IMR-90 (cell line): ENCODE measurements at places on chromosomes 11 and 22.

GRCh38 chr11:121429556-121429955 is 22.6 kb upstream of the SORL1 start:
- no peak for DNase-seq

DNA sequence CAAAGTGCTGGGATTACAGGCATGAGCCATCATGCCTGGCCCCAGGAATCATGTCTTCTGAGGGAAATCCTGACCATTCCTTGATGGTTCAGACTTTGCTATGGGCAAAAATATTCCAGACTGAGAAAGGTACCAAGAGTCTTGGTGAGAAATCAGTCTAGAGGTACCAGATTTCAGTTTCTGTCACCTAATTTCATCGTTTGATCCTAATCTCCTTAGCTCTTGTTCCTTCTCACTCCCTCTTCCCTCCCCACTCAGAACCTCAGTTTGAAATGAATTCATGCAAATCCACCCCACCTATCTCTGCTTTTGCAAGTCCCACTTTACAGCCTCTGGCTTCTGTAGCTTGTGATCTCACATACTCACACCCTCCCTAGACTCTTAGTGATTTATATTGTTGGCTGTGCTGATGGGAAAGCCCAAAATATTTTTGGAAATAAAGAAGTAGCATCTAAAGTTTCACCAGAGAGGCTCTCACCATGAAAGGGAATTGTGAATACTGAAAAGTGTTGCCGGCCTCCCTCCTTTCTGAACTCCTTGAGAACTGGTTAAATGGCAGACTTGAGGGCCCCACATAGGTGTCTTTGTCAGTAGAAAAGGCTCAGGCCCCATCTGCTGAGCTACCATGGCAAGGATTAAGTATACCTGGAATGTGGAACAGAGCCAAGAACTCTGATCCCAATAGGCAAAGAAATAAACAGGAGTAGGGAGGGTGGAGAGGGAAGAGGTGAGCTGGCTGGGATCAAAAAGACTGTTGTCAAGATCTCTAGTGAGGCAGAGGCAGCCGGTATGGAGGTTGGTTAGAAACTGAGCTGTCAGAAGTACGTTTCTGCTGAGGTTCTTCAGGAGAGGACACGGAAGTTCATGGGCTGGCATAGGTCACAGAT is 190.5 kb upstream of the MTMR2 start:
- DNase-seq: no peak

- no peak for DNase-seq
Measured at GRCh38 chr11:104823657-104824056, 74.6 kb downstream of the CASP12 start.

GRCh38 chr11:35748644-35749043 is 86.1 kb downstream of the TRIM44 start:
- no peak for DNase-seq

DNA sequence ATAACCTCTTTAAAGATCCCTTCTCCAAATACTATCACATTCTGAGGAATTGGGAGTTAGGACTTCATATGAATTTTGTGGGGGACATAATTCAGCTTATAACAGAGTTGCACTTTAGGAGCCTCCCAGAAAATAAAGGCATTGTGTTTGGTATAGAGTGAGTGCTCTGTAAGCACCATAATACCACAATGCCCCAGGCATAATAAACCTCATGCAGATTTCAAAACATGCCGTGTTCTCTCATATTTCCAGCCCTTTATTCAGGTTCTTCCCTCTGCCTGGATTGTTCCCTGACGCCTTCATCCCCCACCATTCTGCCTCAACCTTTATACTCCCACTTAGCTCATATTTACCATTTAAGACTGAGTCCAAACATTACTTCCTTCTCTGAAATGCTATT is 398.8 kb upstream of the FAT3 start:
- no peak for DNase-seq

DNA sequence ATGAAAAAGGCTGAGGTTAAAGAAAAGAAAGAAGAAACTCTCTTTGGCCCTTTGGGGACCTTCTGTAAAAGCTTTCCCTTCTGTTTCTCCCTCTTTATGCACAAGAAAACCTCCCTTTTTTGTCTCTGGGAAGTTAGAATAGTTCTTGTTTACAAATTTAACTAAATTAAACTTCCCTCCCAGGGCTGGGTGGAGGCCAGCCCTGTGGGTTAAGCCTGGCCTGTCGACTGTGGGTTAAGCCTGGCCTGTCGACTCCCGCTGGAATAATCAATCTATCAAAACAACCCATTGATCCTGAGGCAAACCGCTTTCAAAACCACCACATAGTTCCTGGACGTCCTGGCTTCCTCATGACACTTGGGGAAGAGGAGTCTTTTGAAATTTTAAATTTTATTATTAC is 1.2 kb upstream of the DRG1 start:
- peak; percentile 6 for DNase-seq
